T-helper 1 cell treated with Interleukin-12 subunit alpha and Interleukin-12 subunit beta and Interleukin-4 antibody, amounts not matched to agents 30 ng/mL and 1 ng/mL, for 36 hours (primary cell): ENCODE measurements at places on chromosomes 1 and 21. TPM values are rescaled to one million over a fixed set of nuclear protein-coding genes. Genes with fewer than 3 reads are reported as not detected.

Gene PTCH2
- 0.98 and 1.3 TPM in 2 replicates for total RNA-seq

Gene SMPDL3B
- total RNA-seq, result 0.44 and 0.54 TPM in 2 replicates

Gene S100A6
- 410 and 418 TPM in 2 replicates for total RNA-seq

Gene FCRL3
- 0.12 and 0.25 TPM in 2 replicates for total RNA-seq

Gene BCAR3
- total RNA-seq, result 0.39 and 0.56 TPM in 2 replicates

Gene VWA5B1
- total RNA-seq, result not detected in 2 replicates

Gene HAPLN2
- total RNA-seq, result not detected in 2 replicates

Gene RAD54L
- total RNA-seq, result 30.9 and 33.3 TPM in 2 replicates

Gene CMPK1
- 98.2 and 101 TPM in 2 replicates for total RNA-seq

Gene CELA2B
- not detected in 2 replicates for total RNA-seq

Gene AHDC1
- 37.3 and 37.7 TPM in 2 replicates for total RNA-seq

Gene PROK1
- total RNA-seq, result 0.15 TPM in 1 of 2 replicates, not detected in the other

Gene OTUD3
- 11.9 and 13.6 TPM in 2 replicates for total RNA-seq

Gene TNNI3K
- not detected in 2 replicates for total RNA-seq

Gene NT5C1A
- 0.56 and 1.1 TPM in 2 replicates for total RNA-seq

Gene SRP9
- 196 and 204 TPM in 2 replicates for total RNA-seq

Gene EDN2
- not detected in 2 replicates for total RNA-seq

Gene LCA5L
- 0.07 TPM in 1 of 2 replicates, not detected in the other for total RNA-seq

Gene DIO1
- not detected in 2 replicates for total RNA-seq

Gene SLC5A3
- total RNA-seq, result 46.8 and 48.8 TPM in 2 replicates

Gene CA14
- not detected in 2 replicates for total RNA-seq

Gene CRYAA
- not detected in 2 replicates for total RNA-seq

Gene RNPC3
- 25.6 and 28.7 TPM in 2 replicates for total RNA-seq

Gene LSM10
- total RNA-seq, result 48.3 and 48.6 TPM in 2 replicates

Gene CR1L
- total RNA-seq, result not detected in 2 replicates

Gene KCNT2
- total RNA-seq, result not detected in 2 replicates

Gene ADCY10
- total RNA-seq, result 0.07 and 0.46 TPM in 2 replicates

Gene LYPD8
- not detected in 2 replicates for total RNA-seq

Gene CNR2
- total RNA-seq, result 0.05 and 0.07 TPM in 2 replicates

Gene BEST4
- total RNA-seq, result 0.32 and 0.49 TPM in 2 replicates

Gene STYXL2
- not detected in 2 replicates for total RNA-seq

Gene PGBD5
- total RNA-seq, result 0.12 TPM in 1 of 2 replicates, not detected in the other

Gene HHIPL2
- 0.07 and 0.15 TPM in 2 replicates for total RNA-seq

Gene KRTAP12-2
- not detected in 2 replicates for total RNA-seq

Gene C1orf56
- total RNA-seq, result 1.0 and 1.2 TPM in 2 replicates

Gene KCNA2
- total RNA-seq, result 10.7 and 12.9 TPM in 2 replicates

Gene LCE3D
- total RNA-seq, result not detected in 2 replicates

Gene C8A
- not detected in 2 replicates for total RNA-seq

Gene ZSCAN20
- 2.1 and 2.2 TPM in 2 replicates for total RNA-seq

Gene KCNN3
- total RNA-seq, result 0.07 and 0.27 TPM in 2 replicates

Gene CACNA1E
- 0.05 TPM in 2 replicates for total RNA-seq

Gene C1QB
- total RNA-seq, result not detected in 2 replicates

Gene CFHR5
- not detected in 2 replicates for total RNA-seq

Gene MMP23B
- 2.3 and 2.6 TPM in 2 replicates for total RNA-seq

Gene METTL25B
- 30.6 and 35.8 TPM in 2 replicates for total RNA-seq

Gene POFUT2
- total RNA-seq, result 18.0 and 20.4 TPM in 2 replicates

Gene TMPRSS2
- 0.07 TPM in 1 of 2 replicates, not detected in the other for total RNA-seq
